Fibroblast of upper back skin (primary cell): ENCODE measurements at places on chromosomes 4 and X.
A peak's percentile ranks its signal among the peaks of the same experiment; 100 is the strongest.

GRCh38 chrX:132858018-132858417 is 100.4 kb downstream of the HS6ST2 start:
- no peak for DNase-seq

DNA sequence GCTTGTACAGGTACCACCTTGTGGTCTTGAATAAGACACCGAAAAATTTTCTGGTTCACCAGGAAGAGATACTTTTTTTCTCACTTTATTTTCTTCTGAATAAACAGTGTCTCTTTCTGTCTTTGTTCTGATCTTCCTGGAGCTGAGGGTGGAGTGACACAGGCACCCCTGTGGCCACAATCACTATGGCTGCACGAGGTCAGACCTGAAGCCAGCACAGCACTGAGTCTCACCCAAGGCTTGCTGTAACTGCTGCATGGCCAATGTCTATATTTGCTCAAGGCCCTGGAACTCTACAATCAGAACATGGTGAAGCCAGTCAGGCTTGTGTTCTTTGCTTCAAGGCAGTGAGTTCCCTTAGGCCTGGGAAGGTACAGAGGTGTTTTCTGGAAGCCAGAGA is 87.2 kb downstream of the GPR174 start:
- DNase-seq, result no peak

- peak; percentile 47 for DNase-seq
These were observed 347.2 kb upstream of the DDX53 start for GRCh38 chrX:22652596-22652995.

DNA sequence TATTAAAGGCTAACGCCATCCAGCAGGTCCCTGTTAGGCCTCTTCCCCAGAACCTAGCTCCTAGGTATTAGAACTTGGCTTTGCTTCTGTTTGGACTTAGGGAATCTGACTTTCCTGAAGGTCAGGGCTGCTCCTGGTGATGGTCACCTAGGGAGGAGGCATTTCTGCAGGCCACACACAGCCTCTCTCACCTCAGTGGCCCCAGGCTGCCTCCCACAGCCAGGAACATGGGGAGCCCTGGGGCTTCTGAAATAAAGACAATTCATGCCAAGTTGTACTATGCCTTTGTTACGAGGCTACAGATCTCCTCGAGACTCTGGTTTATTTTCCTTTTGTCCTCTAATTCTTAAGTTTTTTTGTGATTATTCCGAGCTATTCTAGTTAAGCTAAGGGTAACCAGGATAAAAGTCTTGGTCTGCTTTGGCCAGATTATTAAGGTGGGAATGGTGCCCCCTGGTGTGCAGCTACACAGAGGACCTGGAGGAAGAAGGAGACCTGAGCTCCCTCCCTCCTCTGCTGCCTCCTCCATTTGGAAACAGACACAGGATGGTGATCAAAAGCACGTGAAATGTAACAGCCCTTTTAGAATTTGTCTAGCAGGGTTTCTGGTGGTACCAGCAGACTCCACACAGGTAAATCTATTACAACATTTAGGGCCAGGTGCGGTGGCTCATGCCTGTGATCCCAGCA is 131.0 kb downstream of the DCLK2 start:
- DNase-seq, result peak; percentile 75

GRCh38 chrX:75230296-75230695 is 43.6 kb upstream of the UPRT start:
- no peak for DNase-seq

- DNase-seq, result peak; percentile 68
These were observed 57.9 kb upstream of the ETNPPL start for GRCh38 chr4:108820492-108821350.

DNA sequence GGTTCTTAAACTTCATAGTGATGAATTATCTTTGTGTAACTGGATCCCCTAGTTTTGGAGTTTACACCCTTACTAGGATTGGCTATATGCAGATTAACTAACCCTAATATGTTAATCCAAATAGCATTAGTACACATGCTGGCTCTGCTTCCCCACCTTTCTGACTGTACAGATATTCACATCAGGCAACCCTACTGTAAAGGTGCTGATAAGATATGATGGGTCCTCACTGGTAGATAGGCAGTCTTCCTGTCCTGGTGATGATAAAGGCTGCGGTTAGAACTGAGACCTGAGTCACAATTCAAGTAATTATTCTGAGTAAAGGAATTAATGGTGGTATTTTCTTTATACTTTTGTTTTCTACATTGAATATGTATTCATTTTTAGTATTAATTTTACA is 118.6 kb downstream of the COL4A5 start:
- DNase-seq, result no peak

- DNase-seq, result no peak
These were observed 29.0 kb downstream of the UGT2A2 start for GRCh38 chr4:69610484-69610883.

- peak; percentile 11 for DNase-seq
These were observed 15.1 kb downstream of the LAMP2 start for GRCh38 chrX:120453985-120454384.

GRCh38 chr4:112942077-112942476 is 107.4 kb upstream of the ANK2 start:
- no peak for DNase-seq

GRCh38 chr4:143185253-143186107 is 763 bp downstream of the USP38 start:
- DNase-seq, result no peak

GRCh38 chrX:54808109-54808604 is 612 bp downstream of the MAGED2 start:
- DNase-seq, result peak; percentile 76

DNA sequence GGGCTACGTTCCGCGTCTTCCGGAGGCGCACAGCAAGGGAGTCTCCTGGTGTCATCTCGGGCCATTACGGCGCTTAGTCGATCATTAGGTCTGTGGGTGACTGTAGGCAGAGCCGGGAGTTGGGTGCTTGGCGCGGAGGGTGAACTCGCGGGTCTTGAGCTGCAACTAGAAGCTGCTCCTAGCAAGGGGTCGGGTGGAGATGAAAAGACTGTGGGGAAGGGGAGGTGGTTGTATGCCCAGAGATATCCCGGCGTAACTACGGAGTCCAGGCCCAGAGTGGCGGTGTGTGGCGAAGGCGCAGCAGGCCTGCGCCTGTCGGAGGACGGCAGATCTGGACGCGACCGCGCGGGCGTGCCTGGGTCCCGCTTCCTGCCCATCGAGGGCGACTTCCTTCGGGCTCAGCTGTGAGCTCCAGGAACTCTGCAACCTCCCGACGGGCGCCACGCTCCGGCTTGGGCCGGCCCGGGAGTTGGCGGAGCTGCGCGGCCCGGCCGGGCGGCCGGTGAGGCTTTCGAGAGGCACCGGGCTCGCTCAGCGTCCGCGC is 2.7 kb upstream of the NKX3-2 start:
- DNase-seq, result no peak

- DNase-seq, result no peak
These were observed 39.5 kb downstream of the AMOT start for GRCh38 chrX:112800971-112801775.

GRCh38 chr4:37645736-37646135 is 40.4 kb downstream of the RELL1 start:
- no peak for DNase-seq

- no peak for DNase-seq
These were observed 530.7 kb downstream of the CENPC start for GRCh38 chr4:67014592-67014991.

DNA sequence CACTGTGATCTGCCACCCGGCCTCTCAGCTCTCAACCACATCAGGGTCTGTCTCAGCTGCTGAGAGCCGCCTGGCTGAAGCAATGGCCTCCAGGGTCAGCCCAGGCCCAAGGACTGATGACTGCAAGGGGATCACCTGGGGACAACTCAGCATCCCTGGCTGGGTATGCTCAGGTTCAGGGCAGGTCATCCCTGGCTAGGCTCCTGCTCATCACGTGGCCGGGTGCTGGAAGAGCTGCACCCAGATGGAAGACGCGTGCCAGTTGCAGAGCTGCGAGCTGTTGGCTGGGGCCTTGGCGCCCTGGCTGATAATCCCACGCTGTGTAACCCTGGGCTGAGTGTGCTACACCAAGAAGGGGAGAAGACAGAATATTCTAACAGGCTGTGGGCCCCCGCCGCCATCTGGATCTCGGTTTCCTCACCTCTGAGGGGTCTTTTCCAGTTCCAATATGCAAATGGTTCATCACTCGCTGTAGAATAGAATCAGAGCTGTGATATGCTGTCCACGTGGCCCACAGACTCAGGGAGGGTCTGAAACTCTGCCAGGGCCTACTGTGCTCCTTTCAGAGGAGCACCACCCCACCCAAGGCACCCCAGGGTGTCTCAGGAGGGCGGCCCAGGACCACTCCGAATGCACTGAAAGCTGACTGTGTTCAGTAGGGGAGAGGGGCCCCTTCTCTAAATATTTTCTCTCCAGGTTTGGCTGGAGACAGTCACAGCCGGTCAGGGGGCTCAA is 338.8 kb downstream of the BCOR start:
- no peak for DNase-seq

- DNase-seq, result no peak
These were observed 33.7 kb downstream of the SH3RF1 start for GRCh38 chr4:169236873-169237626.

- DNase-seq, result no peak
These were observed 134.4 kb upstream of the JADE1 start for GRCh38 chr4:128675083-128675482.

GRCh38 chr4:1727117-1728031 is 6.1 kb downstream of the TACC3 start:
- DNase-seq, result peak; percentile 65

- DNase-seq, result no peak
These were observed 1.7 kb upstream of the IL3RA start for GRCh38 chrX:1334854-1335253.
